Suppressor macrophage treated with lipopolysaccharide for 1 hour (primary cell): ENCODE measurements at places on chromosomes 3 and 15.
A peak's percentile ranks its signal among the peaks of the same experiment; 100 is the strongest.

GRCh38 chr3:114384558-114384903, 90.7 kb downstream of the TIGIT start:
- DNase-seq, result no peak

- no peak for DNase-seq
These were observed 13.1 kb downstream of the CHDH start for GRCh38 chr3:53833053-53833645.

DNA sequence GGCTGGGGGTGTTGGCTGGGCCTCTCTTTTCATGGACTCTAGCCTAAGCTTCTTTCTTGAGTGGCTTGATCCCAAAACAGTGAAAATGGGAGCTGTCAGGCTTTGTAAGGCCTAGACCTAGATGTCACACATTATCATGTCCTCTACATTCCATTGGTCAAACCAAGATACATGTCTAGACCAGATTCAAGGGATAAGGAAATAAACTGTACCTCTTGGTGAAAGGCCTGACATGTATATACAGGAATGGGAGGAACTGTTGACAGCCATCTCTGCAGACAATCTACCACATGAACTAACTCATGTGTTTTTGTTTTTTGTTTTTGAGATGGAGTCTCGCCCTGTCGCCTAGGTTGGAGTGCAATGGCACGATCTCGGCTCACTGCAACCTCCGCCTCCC, 11.1 kb upstream of the RPP25 start:
- DNase-seq, result no peak

DNA sequence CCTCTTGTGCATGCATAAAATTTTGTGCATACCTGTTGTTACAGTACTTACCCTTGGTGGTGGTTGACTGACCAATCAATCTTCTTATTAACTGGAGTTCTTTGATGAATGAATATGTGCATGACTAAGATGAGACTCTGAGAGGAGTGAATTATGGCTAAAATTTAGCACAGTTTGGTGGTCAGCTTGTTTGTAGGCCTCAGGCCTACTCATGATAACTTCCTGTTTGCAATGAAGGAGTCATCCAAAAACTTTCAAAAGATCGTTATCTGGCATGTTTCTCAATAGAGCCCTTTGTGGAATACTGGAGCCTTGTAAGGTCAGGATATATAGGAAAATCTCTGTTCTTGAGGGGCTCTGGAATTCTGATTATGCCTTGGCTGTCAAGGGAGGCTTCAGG, 66.5 kb downstream of the LEKR1 start:
- peak; percentile 3 for DNase-seq

DNA sequence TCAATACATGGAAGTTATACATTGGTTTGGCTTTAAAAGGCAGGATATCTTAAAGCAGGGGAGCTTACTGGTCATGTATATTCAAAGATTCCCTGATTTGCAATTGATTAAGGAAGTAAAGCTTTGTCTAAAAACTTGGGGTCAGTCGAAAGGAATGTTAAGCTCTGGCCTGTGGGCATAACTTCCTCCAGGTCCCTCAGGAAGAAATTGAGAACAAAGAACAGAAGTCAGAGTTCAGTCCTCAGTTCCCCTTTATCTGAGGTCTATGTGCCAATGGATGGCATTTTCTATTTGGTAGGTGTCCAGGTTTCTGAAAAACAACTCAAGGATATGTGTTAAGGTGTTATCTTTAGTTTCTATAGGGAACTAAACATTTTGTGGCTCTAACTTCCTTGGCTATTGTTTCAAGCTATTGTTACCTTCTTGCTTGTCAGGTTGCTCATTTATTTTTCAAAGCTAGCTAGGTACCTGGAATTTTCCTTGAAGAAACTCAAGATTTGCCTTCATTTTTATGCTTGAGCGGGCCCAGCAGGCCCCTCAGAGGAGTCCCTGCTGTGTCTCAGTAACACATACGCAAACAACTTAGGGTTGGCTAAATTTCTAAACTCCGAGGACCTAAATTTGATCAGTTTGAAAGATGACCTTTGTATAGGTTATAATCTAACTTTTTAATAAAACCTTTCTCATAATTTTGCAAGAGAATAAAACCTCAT, 135.0 kb upstream of the UBE2E2 start:
- peak; percentile 51 for DNase-seq

DNA sequence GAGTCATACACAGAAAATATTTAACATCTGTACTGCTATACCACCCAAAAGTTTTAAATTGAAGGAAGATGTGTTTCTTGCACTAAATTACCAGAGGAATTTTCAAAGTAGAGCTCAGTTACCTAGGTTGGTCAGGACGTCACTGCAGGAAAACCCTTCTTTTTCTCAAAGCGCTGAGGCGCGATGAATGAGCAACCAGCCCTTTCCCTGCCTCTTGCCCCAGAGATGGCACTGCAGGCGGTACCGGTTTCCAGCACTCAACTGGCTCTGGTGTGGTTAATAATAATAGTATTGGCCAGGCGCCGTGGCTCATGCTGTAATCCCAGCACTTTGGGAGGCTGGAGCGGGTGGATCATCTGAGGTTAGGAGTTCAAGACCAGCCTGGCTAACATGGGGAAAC, 49.3 kb downstream of the HES1 start:
- DNase-seq, result no peak

DNA sequence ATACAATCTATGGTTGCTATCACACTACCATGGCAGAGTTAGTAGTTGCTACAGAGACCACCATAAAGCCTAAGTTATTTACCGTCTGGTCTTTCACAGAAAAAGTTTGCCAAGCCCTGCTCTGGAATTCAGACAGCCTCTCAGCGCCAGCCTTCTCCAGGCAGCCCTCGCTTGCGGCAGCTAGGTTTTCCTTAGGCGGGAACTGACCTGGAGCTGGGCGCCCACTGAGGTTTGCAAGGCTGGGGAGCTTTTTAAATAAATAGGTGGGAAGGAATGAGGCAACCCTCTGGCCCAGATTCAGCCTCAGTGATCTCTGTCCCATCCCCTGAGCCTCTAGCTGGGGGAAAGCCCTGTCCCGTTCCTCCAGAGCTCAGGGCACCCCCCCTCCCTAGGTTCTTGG, 1.2 kb downstream of the CTSH start:
- DNase-seq, result no peak

- DNase-seq, result peak; percentile 56
These were observed 162.7 kb downstream of the STT3B start for GRCh38 chr3:31695280-31696008.

DNA sequence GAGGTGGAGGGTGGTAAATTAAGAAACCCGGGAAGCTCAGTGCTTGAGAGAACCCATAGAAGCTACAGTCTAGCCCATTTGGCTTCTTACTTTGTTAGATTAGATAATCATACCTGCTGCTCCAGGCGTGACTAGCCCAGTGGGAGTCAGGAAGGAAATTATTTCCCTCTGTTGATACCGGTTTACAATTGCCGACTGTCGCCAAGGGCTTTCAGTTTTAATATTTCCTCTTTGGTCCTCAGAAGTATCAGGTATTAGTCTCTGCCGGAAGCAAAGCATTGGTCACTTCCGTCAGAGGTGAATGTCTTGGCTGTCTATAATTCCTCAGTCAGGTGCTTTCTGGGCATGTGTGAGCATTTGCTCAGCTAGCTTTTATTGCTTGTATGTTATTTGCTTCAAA, 75.2 kb downstream of the LPP start:
- no peak for DNase-seq

GRCh38 chr15:73518876-73519733, 76.1 kb downstream of the REC114 start:
- DNase-seq, result no peak

GRCh38 chr3:189262746-189263145, 91.0 kb downstream of the TPRG1 start:
- DNase-seq, result peak; percentile 21

GRCh38 chr15:52518487-52519371, 10.0 kb downstream of the MYO5A start:
- peak; percentile 55 for DNase-seq

- peak; percentile 81 for DNase-seq
These were observed 6.3 kb downstream of the LRRC31 start for GRCh38 chr3:169863458-169863899.

DNA sequence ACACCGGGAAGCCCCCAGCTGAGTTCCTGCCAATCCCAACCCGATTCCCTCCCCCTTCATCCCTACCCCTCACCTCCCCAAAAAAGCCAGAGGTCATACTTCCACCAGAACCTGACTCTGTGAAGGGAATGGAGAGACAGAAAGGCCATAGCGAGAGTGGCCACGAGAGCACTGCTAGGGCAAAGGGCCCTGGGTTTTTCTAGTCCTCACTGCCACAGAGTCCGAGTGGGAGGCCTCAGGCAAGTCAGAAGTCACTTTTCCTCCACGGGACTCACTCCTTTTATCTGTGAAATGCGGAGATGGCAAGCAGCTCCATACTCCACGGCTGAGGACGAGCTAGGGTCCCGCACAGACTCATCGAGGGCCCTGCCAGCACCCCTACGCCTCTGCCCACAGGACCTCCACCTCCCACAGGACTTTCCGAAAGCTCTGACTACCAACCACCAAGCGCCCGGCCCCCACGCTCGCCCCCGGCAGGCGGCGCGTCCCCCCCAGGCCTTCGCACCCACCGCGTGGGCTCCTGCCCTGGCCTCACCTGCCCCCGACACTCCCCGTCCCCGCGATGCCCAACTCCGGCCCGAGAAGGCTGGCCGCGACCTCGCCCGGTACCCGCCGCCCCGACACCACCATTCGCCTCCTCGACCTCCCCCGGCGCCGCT, 792 bp downstream of the ATP13A3 start:
- peak; percentile 84 for DNase-seq

- no peak for DNase-seq
These were observed 7.7 kb downstream of the COL8A1 start for GRCh38 chr3:99646107-99646435.

DNA sequence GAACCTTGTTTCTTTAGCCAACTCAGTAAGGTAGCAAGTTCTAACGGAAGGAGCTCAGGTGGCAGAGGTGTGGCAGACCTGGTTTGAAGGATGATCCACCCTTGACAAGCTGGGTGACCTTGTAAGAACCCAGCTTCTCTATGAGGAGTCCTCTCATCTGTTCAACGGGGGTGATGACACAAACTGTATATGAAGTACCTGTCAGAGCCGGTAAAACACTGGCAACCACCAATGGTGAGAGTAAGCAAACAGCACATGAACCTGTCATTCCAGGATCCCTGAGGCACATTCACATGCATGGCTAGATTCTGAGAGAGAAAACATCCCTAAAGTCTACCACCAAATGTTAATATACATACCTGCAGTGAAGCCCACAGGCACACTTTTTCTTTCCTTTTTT, 2.4 kb downstream of the SCAP start:
- no peak for DNase-seq

GRCh38 chr3:48411606-48412374, 18.1 kb downstream of the PLXNB1 start:
- DNase-seq, result no peak

DNA sequence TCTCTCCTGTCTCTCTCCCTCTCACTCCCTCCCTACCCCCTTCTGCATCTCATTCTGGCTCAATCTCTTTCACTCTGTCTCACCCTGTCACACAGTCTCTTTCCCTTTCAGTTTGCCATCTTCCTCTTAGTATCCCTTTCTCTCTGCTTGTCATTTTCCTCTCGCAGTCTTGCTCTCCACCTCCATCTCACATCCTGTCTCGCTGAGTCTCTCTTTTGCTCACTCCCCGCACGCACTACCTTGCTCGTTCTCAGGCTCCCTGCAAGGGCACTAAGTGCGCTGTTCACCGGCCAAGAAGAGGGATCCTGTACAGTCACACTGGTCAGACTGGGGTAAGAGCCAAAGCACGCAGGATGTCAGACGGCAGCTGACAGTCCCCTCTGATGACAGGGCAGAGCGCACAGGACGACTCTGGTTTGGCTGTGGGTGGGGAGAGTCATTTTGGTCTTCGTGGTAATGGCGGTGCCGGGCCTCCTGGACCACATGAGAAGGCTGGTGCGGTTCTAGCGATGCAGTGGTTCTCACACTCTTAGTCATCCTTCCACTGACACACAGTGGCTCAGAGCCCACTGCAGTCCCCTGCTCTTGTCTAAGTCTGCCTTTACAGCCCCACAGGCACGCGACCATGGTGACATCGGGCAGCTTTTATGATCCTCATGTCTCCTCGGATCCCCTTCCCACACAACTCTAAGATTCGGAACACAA, 356.8 kb downstream of the FOXP1 start:
- peak; percentile 57 for DNase-seq

DNA sequence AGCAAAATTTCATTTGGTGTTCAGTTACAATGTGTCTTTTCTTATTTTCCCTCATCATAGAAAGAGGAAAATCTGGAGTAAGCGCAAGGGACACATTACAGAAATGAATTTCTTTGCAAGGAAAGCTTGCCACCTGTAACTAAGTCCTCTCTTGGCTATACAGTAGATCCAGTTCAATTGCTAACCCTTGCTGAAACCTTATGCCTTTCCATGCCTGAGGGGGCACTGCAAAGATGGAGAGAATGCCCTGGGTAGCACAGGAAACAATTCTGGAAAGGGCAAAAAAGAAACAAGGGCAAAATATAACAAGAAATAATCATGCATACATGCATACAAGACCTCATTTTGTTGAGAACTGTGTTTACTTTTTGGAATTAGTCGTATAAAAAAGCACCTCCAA, 4.3 kb downstream of the CADM2 start:
- DNase-seq, result no peak

DNA sequence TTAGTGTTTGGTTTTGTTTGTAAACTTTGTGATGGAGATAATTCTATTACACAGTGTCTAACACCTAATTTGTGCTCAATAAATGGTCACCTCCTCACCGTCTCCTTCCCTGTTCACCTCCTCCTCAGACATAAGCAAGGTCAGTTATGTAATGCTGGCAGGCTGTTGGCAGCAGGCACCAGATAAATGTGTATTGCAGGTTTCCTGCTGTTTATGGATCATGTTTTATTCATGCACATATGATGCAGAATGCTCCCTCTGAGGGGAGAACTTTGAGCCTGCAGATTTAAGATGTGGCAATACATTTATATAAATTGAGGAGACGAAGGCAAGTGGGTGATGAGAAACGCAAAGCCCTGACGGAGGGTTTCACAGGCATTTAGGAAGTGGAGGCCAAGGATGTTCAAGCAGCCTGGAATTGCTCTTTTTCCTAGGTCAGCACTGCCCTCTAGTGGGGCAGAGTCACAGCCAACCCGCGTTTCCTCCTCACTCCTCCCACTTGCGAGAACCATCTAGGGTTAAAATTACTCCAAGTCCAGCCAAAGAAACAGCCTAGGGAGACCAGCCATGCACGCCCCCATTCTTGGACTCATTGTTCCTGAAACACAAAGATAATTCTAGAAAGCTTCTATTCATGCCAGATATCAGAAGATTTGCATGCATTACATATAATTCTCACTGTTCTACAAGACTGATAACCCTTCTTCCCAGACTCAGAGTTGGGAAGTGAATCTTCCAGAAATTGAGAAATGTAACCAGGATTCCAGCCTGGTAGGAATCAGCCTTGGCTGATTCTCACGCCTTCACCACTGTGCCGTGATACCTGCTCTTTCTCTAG, 228.7 kb downstream of the SLCO3A1 start:
- peak; percentile 87 for DNase-seq

DNA sequence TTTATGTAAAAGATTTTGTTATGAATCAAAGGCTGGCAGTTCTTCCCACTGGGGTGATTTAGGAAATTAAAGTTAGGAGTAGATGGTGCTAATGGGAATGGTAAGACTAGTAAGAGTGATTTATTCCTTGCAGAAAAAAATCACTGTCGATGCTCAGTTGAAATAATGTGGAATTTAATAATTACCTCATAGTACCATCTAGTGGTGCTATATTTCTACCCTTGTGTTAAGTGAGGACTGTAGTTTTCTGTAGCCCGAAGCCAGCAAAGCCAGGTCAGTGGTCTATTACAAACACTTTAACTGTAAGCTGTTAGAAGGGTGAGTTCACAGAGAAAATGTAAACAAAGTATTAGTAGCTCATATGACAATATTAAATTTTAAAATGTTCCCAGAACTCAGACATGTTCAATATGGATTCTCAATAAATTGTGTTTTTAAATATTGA, 39.5 kb upstream of the GOLGA8J start:
- no peak for DNase-seq
